Stimulated activated CD4-positive, alpha-beta T cell treated with anti-CD3 and anti-CD28 coated beads, Interleukin-4, amount 100 ng/mL, for 24 hours (primary cell): ENCODE measurements at places on chromosomes 2 and 18.

DNA sequence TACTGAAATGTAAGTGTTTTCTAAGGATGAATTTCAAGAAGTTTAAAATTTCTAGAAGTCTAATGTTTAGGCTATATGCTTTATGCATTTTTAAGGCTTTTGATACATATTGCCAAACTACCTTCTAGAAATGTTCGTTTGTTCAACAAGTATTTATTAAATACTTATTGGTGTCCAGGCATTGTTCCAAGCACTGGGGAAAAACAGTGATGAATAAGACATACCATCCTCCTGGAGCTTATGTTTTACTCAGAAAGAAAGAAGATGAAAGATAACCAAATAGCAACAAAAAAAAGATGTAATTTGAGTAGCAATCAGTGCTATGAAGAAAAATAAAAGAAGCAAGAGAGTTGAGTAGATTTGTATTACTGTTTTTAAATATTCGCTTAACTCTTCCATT lies 692.9 kb downstream of the SLC4A3 start:
- DNase-seq, result no peak

DNA sequence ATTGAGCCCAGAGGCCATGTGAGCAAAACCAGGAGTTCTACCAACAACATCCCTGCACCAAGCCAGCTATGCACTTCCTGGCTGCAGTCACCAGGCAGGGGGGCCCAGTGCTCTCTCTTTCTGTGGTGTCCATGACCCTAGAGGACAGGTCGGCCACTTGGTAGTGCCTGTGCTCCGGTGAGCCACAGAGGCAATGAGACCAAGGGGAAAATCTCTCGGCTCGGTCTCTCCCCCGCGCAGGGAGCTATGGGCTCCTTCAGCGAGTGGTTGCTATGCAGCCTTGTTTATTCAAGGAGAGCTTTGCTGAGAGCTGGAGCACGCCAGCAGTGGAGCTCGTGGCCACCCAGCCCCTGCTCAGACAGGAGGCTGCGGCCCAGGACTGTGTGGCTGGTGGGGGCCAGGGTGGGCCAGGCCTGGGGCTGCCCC lies at the start of gene TOGARAM2:
TOGARAM2 (plus strand) TSS at position 283 of the 426 bp plus-strand sequence. CDS start 13,537 bp downstream, outside the sequence.
- no peak for DNase-seq

DNA sequence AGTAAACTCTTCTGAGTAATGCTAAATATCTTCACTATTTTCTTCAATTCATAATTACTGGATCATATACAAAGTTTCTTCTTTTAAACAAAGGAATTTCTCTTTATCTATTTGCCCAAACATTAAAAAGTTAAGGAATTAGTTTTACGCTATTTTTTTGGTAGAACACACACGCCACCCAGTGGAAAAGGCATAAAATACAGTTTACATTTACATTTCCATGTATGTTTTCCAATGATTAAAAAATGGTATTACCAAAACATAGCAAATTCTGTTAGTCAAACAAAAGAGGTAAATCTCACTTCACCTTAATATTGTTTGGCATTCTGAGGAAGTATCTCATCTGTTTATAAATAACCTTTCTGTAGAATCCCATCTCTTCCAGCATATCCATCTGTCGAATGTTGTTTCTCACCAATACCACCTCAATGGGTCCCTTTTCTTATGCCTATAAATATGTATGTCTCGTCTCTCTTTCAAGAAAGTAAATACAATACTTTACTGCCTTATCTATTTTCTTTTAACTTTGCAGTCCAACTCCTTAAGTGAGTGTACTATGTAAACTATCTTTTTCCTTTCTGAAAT lies 7.2 kb downstream of the BOLL start:
- DNase-seq, result peak; percentile 29

DNA sequence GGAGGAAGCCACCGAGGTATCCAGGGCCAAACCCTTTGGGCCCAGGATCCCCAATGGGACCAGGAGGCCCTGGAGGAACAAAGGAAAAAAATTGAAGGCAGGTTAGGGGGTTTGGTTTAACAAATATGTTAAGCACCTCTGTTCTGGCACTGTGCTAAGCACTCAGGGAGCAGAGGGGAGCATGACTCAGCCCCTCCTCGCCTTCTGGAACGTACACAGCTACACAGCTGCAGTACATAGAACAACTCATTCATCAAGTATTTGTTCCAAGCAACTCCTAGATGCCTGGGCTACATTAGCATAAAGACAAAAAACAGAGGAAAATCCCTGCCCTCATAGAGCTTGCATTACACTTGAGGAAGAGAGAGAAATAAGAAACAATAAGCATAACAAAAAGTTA lies 153.6 kb downstream of the COL4A4 start:
- DNase-seq, result no peak

DNA sequence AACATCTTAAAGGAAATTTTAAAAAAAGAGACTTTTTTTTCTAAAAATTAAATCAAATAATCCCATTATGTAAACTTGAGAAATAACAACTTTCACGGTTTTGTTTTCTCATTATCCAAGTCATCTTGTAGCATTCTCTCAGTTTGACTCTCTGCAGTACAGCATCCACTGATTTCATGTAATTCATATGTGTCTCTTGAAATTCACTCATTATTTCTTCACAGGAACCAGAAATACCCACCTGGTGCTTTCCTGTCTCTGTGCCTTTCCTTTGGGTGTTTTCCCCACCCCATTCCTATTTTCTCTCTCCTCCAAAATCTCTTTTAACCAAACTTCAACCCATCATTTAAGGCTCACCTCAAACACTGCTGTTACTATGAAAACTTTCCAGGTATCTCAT lies 116.1 kb upstream of the STK17B start:
- DNase-seq, result no peak

DNA sequence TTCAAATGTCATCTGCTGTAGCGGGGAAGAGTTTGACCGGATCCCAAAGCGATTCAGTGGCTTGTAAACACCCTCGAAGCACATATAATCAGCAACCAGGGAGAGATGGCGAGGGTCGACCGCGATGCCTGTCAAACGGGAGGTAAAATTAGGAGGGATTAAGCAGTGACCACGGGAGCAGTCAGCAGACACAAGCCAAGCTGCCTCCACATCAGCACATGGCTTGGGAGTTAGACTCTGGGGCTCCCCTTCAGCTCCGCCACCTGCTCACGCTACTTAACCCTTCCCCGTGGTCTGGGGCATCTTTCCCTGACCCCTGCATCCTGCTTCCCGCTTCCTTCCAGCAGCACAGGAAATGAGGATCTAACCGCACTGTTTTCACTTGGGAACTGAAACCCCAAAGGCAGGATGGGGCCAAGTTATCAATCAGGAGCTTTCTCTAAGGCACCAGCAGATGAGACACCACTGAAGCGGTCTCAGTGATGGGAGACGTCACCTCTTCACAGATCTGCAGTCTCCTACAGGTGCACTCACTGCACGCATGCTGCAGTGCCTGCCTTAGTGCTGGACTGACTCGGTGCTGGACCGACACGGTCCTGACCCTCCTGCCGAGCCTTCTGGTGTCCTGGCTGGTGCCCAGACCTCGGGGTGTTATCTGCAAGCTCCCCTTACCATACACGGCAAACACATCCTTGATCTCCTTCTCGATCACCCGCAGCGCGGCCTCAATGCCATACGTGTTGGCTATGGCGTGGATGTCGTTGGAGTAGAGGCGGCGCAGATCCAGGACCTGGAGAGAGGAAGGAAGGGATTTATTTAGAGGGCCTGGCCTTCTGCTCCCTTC lies 77.5 kb downstream of the POLR1A start:
- DNase-seq, result no peak

DNA sequence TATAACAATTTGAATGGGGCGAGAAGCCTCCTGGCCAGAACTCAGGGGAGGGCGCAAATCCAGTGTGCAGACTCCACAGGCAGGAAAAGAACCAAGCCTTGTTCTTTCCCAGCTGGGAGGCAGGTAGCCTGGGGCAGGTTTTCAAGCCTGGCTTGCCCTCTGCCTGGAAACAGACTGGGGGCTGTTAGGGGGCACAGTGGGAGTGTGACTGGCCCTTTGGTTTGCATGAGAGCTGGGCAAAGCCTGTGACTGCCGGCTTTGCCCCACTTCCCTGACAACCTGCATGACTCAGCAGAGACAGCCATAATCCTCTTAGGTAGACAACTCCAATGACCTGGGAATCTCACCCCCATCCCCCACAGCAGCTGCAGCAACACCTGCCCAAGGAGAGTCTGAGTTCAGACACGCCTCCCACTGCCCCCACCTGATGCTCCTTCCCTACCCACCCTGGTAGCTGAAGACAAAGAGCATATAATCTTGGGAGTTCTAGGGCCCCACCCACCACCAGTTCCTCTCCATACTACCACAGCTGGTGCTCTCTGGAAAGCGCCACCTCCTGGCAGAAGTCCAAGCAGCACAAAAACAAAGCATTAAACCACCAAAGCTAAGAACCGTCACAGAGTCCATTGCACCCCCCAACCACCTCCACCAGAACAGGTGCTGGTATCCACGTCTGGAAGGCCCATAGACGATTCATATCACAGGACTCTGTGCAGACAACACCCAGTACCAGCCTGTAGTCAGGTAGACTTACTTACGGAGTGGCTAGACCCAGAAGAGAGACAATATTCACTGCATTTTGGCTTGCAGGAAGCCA lies 402.5 kb downstream of the STK39 start:
- DNase-seq, result no peak

- no peak for DNase-seq
Measured at GRCh38 chr2:79640001-79640400, 127.2 kb downstream of the CTNNA2 start.

DNA sequence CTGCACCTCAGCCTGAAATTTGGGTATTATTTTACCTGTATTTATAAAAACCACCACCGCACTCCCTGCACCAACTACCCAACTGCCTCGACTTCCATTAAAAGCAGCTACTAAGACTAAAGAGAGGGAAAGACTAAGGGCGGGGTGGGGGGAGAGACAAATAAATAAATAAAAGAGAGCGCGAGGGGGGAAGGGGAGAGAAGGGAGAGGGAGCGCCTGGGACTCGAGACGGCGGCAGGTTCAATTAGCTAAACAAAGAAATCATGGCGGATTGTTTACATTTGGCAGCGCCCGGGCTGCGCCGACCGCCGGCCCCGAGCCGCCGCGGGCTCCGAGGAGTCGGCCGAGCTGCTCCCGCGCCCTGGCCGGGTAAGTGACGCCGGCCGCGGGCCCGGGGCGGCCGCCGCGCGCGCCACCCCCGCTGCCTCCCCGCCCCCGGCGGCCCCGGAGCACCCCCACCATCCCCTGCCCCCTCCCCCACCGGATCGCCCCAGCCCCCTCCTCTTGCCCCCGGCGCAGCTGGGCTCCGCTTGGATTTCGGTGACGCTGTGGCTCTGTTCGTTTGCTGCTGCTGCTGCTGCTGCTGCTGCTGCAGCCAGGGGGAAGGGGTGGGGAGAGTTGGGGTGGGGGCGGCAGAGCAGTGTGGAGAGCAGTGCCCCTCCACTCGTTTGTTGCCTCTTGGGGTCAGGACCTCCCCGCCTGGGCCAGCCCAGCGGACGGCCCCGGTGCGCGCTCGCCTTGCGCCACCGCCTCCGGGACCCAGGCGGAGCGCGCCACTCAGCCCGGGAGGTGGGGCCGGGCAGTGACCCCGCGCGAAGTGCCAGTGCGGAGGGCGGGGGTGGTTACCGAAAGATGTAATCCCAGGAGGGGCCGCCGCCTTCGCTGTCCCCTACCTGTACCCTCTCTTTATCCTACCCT lies 187.2 kb upstream of the FANCL start:
- DNase-seq, result no peak

- DNase-seq, result no peak
Measured at GRCh38 chr18:24000613-24001490, 13.7 kb upstream of the TTC39C start.

- no peak for DNase-seq
Measured at GRCh38 chr2:63118821-63119220, 68.2 kb downstream of the OTX1 start.

GRCh38 chr2:56357655-56358295 lies 174.0 kb downstream of the CCDC85A start:
- DNase-seq, result no peak

- DNase-seq, result no peak
Measured at GRCh38 chr18:79942786-79943607, 8.5 kb downstream of the SLC66A2 start.

DNA sequence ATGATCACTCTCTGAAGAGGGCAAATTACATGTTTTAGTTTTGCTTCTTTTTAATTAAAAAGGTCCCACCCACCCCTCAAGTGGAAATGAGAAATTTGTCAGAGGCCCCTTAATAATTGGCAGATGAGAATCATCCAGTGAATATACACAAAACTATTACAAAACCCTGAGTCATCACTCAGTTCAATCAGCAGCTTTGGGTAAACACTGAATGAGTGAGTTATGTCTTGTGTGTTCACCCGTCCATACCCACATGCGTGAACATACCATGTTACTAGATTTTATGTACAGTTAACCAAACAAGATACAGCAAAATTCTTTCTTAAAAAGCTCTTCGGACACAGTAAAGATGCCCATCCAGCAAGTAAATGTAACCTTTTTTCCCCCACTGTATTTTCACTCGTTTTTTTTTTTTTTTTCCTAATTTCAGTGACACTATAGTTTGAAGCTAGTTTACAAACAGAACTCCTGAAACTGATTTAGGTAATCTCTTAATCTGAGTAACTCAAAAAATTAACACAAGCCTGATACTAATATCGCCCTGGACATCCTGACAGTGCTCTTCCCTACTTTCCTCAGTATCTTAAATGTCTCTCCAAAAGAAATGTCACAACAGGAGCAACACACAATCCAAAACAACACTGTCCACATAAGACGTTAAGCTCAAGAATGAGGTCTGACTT lies 1.4 kb downstream of the PSME4 start:
- DNase-seq, result peak; percentile 23

DNA sequence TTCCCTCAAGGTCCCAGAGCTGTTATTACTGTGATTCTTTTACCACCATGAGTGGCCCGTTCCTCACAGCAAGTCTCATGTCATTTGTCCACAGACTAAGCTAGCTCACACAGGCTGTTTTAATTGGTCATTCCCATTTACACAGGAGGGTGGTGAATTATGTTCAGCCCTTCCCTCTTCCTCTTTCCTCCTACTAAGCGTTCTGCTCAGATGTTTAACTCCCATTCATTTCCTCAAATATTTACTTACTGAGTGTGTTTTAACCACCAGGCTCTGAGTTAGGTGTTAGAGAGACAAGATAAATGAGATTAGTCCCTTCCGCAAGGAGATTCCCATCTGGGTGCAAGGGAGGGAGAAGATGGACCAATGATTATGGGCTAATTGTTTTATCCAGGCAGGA lies 403.6 kb upstream of the ACVR2A start:
- DNase-seq, result no peak

- DNase-seq, result no peak
Measured at GRCh38 chr2:16632598-16632997, 33.0 kb downstream of the CYRIA start.

- no peak for DNase-seq
Measured at GRCh38 chr2:10136101-10136934, 13.8 kb downstream of the RRM2 start.
